ENCODE measurements at places on chromosomes 7 and 10. TPM values are rescaled to one million over a fixed set of nuclear protein-coding genes. Genes with fewer than 3 reads are reported as not detected.

Gene TRIL
- 7.9 TPM for total RNA-seq

Gene CALML3
- total RNA-seq, result not detected

Gene NAT16
- total RNA-seq, result not detected

Gene LIPM
- not detected for total RNA-seq

Gene SUN1
- total RNA-seq, result 144 TPM

Gene CYP3A4
- total RNA-seq, result not detected

Gene SPRN
- total RNA-seq, result not detected

Gene ABCF2
- 33.8 TPM for total RNA-seq

- no peaks in the 10 kb centered on the region for H3K4me1 ChIP-seq
- H3K36me3 ChIP-seq, result no peaks in the 10 kb centered on the region
- H3K27ac ChIP-seq, result no peak overlapping the region
- DNase-seq, result no peak
Observed at GRCh38 chr10:108254089-108254488, 1089.6 kb upstream of the SORCS1 start.

DNA sequence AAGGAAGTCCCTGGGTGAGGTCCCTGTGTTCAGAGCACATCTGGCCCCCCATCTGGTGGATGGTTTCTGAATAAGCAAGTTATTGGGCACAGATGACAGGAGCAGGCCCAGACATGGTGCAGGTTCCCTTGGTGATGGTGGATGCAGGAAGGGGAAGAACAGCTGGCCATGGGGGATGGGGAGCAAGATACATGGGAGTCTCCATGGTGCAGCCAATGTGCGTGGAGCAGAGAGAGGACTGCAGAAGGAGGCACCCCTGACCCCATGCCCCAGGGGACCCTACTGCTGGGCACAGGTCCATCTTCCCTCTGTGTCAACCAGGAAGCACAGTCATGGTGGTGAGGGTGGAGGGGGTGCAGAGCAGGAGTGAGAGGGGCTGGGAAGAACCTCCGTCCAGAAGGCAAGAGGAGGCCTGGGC is 43.8 kb upstream of the RABGEF1 start:
- peak overlapping the region; percentile 46 for H3K27ac ChIP-seq
- peaks cover 35% of the 10 kb centered on the region for H3K4me1 ChIP-seq
- DNase-seq, result no peak
- no peak overlapping the region for H3K4me3 ChIP-seq

GRCh38 chr10:44394696-44395381 is 9.9 kb upstream of the CXCL12 start:
- H3K36me3 ChIP-seq, result no peaks in the 10 kb centered on the region
- H3K4me3 ChIP-seq, result no peak overlapping the region
- no peak overlapping the region for H3K27ac ChIP-seq
- H3K27me3 ChIP-seq, result no peaks in the 10 kb centered on the region

DNA sequence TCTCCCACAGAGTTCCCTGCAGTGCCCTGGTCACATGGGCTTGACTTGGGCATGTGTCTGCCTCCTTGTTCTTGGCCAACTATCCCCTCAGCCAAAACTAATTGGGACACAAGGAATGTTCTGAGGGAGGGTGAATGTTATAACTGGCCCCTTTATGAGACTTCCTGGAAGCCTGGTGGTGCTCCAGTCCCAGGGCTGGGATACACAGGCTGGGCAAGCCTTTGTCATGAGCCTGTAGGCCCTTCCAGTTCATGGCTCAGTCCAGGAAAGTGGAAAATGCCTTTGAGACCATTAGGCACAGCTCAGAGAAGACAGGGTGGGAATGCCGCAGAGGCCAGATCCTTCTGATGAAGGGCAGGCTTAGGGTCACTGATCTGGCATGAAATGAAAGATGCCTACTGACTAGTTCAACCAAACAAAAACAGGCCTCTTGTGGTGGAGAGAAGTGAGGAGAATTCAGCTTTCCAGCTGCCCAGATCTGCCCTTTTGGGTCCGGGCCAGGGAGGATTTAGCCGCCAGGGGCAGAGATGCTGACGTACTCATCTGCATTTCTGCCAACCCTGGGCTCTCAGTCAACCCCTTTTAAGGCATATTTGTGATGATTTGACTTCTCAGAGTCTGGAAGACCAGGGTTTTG is 961.5 kb downstream of the KCNMA1 start:
- H3K4me1 ChIP-seq, result peaks cover 23% of the 10 kb centered on the region
- no peaks in the 10 kb centered on the region for H3K36me3 ChIP-seq
- DNase-seq, result no peak
- H3K27me3 ChIP-seq, result peaks cover 3% of the 10 kb centered on the region
- peak overlapping the region; percentile 71 for H3K27ac ChIP-seq

DNA sequence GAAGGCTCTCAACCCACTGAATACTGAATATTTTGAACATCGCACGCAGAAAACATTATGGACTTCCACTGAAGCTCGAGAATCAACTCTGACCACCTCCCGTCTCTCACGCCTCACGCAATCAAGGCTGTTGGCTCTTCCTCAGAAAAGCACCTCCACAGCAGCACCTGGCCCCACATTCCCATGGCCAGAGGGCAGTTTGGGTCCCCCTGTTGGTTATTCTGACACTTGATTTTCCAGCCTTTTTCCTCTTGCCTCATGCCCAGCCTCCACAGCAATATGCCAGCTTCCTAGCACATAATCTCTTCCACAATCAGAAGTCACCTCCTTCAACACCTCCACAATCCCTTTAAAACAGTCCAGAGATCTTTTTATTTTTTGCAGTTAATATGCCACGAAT is 55.9 kb downstream of the SVOPL start:
- H3K4me1 ChIP-seq, result no peaks in the 10 kb centered on the region
- no peaks in the 10 kb centered on the region for H3K27me3 ChIP-seq
- no peak for DNase-seq
- no peaks in the 10 kb centered on the region for H3K36me3 ChIP-seq
- H3K27ac ChIP-seq, result no peak overlapping the region

GRCh38 chr7:151819866-151820265 is 57.0 kb downstream of the PRKAG2 start:
- no peak overlapping the region for H3K4me3 ChIP-seq
- H3K27ac ChIP-seq, result no peak overlapping the region
- no peak for DNase-seq
- H3K36me3 ChIP-seq, result no peaks in the 10 kb centered on the region

- no peaks in the 10 kb centered on the region for H3K36me3 ChIP-seq
- no peaks in the 10 kb centered on the region for H3K4me1 ChIP-seq
Observed at GRCh38 chr10:67306588-67307205, 380.9 kb downstream of the LRRTM3 start.

DNA sequence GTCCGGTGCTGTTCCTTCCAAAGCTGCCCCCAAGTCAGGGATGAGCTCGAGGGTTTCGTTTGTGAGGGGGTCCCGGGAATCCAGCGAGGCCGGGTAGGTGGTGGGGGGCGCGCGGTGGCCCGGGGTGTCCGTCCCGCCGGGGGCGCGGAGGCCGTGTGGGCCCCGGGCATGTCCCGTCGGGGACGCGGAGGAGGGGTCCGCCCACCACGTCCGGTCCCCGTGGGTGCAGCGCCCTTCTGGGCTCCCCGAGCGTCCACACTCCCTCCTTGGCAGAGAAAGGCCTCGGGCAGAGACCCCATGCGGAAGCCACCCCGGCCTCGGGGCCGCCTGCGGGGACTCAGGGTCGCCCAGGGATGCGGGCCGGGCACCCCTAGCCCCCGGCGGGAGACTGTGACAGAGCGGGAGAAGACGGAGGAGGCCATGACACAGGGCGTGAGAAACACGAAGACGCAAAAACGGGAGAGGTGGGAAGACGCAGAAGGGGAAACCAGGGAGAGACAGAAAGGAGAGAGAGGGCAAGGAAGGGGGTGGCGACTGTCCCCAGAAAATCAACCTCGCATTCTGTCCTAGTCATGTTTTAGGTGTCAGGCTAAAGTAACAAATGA is 640 bp upstream of the ZNF425 start:
- peaks cover 9% of the 10 kb centered on the region for H3K36me3 ChIP-seq
- no peaks in the 10 kb centered on the region for H3K27me3 ChIP-seq
- peaks cover 19% of the 10 kb centered on the region for H3K4me1 ChIP-seq
- no peak for DNase-seq

GRCh38 chr10:69234447-69234846 is 14.3 kb downstream of the HKDC1 start:
- H3K27ac ChIP-seq, result no peak overlapping the region
- peaks cover 8% of the 10 kb centered on the region for H3K4me1 ChIP-seq
- no peak overlapping the region for H3K4me3 ChIP-seq
- H3K27me3 ChIP-seq, result no peaks in the 10 kb centered on the region

- DNase-seq, result peak; percentile 77
- H3K4me3 ChIP-seq, result no peak overlapping the region
- no peaks in the 10 kb centered on the region for H3K27me3 ChIP-seq
- H3K27ac ChIP-seq, result no peak overlapping the region
- no peaks in the 10 kb centered on the region for H3K4me1 ChIP-seq
Observed at GRCh38 chr10:52780391-52781155, 8.0 kb upstream of the MBL2 start.

- H3K27me3 ChIP-seq, result no peaks in the 10 kb centered on the region
- no peak overlapping the region for H3K27ac ChIP-seq
- no peak overlapping the region for H3K4me3 ChIP-seq
- H3K4me1 ChIP-seq, result no peaks in the 10 kb centered on the region
- no peak for DNase-seq
Observed at GRCh38 chr10:66307826-66308225, 618.0 kb upstream of the LRRTM3 start.

DNA sequence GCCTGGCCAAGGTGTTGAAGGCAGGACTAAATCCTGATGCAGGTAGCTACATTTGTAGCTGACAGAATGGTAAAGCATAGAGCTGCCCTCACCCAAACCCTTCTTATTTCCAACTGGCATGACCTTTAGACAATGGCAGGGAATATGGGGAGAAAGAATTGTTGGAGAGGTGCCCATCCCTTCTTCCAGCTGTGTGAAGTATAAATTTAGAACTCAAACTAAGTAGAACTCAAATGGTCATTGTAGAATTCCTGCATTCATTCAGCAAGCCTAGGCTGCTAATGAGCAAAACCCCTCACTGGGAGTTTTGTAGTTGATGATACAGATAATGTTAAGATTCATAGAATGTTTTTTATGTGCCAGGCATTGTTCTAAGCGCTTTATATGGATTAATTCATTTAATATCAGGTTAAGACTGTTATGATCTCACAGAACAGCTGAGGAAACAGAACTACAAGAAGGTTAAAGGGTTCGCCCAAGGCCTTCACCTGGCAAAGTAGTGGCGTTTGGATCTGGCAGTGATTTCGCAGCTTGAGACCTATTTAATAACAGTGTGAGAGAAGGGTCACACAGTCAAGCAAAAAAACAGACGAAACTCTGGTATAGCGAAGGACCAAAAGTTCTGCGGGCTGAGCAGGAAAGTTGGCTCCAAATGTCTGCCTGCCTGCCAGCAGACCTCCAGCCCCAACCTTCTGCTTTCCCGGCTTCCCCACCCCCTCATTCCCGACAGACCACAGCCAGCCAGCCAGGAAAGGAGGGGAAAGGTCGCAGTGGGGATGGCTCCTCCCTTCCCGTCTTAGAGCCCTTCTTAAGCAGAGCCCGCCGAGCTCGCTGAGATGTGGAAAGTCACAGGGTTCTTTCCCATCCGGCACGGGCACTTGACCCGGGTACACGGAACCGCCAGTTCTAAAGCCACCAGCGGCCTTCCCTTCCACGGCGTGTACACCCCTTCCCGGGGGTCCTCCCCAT is 1.6 kb upstream of the HILPDA start:
- peaks cover 9% of the 10 kb centered on the region for H3K36me3 ChIP-seq
- DNase-seq, result peak; percentile 95
- peaks cover 56% of the 10 kb centered on the region for H3K4me1 ChIP-seq
- H3K4me3 ChIP-seq, result peak overlapping the region; percentile 80
